Thoracic aorta endothelial cell (primary cell): ENCODE measurements at places on chromosomes 12 and 14. TPM values are rescaled to one million over a fixed set of nuclear protein-coding genes. Genes with fewer than 3 reads are reported as not detected.

Gene KRT72
- not detected in 2 replicates for total RNA-seq

Gene ALDH1L2
- 2.4 and 2.5 TPM in 2 replicates for total RNA-seq

Gene KRT80
- total RNA-seq: 7.2 and 9.5 TPM in 2 replicates

Gene DCN
- total RNA-seq: 8.0 and 14.2 TPM in 2 replicates

Gene SUPT16H
- total RNA-seq: 115 and 125 TPM in 2 replicates

Gene LIN52
- 10.8 and 11.1 TPM in 2 replicates for total RNA-seq

Gene MANSC4
- total RNA-seq: 0.13 and 0.14 TPM in 2 replicates

Gene HOXC13
- total RNA-seq: not detected in 2 replicates
